ENCODE measurements at places on chromosomes 6 and 20.

DNA sequence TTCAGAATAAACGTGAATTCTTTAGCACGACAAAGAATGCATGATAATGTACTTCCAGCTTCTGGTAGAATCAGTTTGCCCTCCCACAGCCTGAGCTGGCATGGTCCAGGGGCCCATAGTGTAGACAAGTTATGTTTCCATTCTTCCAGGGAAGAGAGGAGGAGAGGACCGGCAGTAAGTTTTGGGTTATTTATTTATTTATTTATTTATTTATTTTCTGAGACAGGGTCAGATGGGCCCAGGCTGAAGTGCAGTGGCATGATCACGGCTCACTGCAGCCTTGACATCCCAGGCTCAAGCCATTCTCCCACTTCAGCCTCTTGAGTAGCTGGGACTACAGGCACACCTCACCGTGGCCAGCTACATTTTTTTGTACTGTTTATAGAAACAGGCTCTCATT lies 4.7 kb downstream of the GABRR1 start:
- no peak for DNase-seq

DNA sequence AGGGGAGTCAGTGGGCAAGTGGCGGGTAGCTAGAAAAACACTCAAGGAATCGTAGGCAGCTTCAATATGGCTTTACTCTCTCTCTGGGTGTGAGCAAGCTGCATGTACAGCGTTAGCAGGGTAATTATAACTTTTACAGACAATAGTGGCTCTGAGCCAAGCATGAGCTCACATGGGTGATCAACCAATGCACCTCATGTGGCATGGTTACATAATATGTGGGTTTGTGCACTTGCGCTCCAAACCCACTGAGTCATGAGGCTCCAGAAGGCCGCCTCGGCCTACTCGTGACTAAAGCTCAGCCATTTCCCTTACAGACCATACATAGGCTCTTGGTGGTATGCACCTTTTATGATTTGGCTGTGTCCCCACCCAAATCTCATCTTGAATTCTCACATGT lies 78.4 kb upstream of the FBXL4 start:
- no peak for DNase-seq

DNA sequence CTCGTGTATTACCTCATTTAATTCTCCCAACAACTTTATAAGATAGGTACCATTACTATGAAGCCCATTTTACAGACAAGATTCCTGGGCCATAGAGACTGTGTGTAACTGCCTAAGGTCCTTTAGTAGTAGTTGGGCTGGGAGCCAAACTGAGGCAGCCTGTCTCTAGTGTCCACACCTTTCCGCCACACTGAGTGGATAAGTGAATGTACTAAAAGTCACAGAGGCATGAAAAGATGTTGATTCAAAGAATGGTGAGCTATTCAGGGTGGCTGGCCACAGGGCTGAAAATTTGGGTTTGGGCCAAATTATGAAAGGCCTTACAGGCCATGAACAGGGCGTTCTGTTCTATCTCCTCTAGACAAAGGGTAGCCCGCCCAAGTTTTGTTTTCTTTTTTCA lies 11.0 kb downstream of the CD24 start:
- DNase-seq = no peak

- DNase-seq = no peak
Observed at GRCh38 chr6:169101036-169101805, 152.4 kb downstream of the THBS2 start.

- DNase-seq = no peak
Observed at GRCh38 chr6:88933521-88933920, 29.9 kb downstream of the RNGTT start.
